GM23338 (cell line): ENCODE measurements at places on chromosomes 5 and 9. TPM values are rescaled to one million over a fixed set of nuclear protein-coding genes. Genes with fewer than 3 reads are reported as not detected.

The PCDHA1 gene
- total RNA-seq = 1.6 and 3.2 TPM in 2 replicates

GRCh38 chr5:150663936-150664335 lies 2.9 kb downstream of the MYOZ3 start:
- no peak for DNase-seq

The SLIT3 gene
- total RNA-seq = 0.59 and 4.3 TPM in 2 replicates

The RAI14 gene
- total RNA-seq = 90.3 and 95.8 TPM in 2 replicates

The PHF24 gene
- total RNA-seq = 0.14 and 0.19 TPM in 2 replicates

- DNase-seq = no peak
Measured at GRCh38 chr9:19648672-19649071, 140.2 kb downstream of the SLC24A2 start.

GRCh38 chr5:63286724-63287123 lies 675.5 kb downstream of the HTR1A start:
- no peak for DNase-seq

The ADAMTS12 gene
- total RNA-seq = 12.4 and 17.1 TPM in 2 replicates

The OR1J2 gene
- total RNA-seq = not detected in 2 replicates

GRCh38 chr9:6739218-6739617 lies 18.6 kb upstream of the KDM4C start:
- DNase-seq = peak; percentile 47
